ENCODE measurements at places on chromosomes 12 and 14.

GRCh38 chr12:112869091-112869490, 37.7 kb upstream of the OAS1 start:
- no peak for DNase-seq

DNA sequence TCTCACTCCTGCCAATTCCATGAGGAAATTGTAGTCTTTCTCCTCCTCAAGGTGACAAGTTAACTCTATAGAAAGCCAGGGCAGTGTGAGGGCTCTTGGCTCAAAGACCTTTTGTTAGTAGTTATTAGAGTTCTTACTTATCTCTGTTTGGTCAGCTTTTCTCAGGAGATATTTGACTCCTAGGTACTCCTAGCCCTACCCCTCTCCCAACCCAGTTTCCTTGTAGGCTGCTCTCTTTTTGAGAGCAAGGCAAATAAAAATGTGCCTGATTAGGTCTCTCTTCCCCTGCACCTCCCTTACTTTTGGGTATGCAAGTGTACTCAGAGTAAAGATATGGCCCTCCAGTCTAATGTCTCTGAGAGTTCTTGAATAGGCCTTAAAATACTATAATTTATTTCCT, 23.8 kb downstream of the BTG1 start:
- no peak for DNase-seq

- peak; percentile 47 for DNase-seq
These were observed 8.9 kb downstream of the IKZF4 start for GRCh38 chr12:56029666-56030293.

- no peak for DNase-seq
These were observed 38.7 kb upstream of the TMEM179 start for GRCh38 chr14:104643306-104643705.

DNA sequence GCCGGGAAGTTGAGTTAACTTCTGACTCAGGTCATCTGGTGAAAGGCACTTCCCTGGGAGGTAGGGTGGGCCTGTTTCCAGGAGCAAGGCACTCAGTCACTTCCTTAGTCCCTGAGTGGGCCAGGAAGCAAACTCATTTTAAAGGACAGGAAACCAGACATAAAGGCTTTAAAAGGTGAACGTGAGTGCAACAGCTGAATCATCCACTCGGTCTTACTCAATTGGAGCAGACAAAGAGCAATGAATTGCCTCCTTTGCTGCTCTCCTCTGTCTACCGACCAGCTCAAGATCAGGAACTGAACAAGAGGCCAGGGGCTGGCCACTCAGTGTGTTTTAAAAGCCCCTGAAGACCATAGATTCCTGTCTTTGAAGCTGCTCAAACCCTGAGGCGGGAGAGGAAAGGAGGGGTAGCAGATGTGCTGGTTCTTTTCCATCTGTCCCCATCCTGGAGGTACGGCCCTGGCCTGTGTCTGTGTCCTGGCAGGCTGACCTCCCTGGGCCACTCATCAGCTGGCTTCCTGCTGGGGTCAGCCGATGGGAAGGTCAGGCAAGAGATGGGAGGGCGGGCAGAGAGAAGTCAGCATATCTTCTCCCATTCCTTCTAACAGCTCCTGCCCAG, 148.9 kb downstream of the PPM1H start:
- no peak for DNase-seq

GRCh38 chr14:30553311-30553989, 5.5 kb upstream of the G2E3 start:
- no peak for DNase-seq

- no peak for DNase-seq
These were observed 14.9 kb downstream of the ITGA7 start for GRCh38 chr12:55692631-55693322.

DNA sequence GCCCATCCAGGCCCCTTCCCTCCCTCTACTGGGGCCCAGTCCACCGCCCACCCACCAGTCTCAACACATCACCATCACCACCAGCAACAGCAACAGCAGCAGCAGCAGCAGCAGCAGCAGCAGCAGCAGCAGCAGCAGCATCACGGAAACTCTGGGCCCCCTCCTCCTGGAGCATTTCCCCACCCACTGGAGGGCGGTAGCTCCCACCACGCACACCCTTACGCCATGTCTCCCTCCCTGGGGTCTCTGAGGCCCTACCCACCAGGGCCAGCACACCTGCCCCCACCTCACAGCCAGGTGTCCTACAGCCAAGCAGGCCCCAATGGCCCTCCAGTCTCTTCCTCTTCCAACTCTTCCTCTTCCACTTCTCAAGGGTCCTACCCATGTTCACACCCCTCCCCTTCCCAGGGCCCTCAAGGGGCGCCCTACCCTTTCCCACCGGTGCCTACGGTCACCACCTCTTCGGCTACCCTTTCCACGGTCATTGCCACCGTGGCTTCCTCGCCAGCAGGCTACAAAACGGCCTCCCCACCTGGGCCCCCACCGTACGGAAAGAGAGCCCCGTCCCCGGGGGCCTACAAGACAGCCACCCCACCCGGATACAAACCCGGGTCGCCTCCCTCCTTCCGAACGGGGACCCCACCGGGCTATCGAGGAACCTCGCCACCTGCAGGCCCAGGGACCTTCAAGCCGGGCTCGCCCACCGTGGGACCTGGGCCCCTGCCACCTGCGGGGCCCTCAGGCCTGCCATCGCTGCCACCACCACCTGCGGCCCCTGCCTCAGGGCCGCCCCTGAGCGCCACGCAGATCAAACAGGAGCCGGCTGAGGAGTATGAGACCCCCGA, 6.8 kb upstream of the RNU7-1 start:
- peak; percentile 62 for DNase-seq

DNA sequence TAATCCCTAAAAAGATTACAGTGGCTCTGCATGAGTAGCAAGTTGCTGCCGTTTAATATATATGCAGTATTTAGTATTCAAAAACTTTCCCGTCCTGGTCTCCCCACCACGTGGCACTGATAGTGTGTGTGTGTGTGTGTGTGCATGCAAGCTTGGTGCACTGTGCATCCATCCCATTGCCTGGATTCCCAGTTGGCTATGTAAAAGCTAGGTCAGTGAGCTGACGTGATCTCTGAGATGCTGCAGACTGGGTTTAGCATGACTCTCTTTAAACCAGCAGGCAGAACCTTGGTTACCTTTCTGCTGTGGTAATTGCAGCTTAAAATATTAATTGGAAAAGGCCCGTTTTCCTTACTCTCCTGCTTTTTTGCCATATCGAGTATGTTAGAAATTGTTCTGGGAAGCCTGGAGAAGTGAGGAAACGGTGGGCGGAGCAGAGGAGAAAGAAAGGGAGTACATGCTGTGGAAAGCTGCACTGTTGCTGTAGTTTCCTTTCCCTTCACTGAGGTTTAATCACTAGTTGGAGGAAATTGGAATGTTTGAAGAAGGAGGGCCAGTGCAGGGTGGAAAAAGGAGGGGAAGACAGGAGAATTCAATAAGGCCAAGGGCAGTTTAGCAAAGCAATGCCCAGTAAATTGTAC, 4.0 kb upstream of the CNTN1 start:
- DNase-seq: no peak

DNA sequence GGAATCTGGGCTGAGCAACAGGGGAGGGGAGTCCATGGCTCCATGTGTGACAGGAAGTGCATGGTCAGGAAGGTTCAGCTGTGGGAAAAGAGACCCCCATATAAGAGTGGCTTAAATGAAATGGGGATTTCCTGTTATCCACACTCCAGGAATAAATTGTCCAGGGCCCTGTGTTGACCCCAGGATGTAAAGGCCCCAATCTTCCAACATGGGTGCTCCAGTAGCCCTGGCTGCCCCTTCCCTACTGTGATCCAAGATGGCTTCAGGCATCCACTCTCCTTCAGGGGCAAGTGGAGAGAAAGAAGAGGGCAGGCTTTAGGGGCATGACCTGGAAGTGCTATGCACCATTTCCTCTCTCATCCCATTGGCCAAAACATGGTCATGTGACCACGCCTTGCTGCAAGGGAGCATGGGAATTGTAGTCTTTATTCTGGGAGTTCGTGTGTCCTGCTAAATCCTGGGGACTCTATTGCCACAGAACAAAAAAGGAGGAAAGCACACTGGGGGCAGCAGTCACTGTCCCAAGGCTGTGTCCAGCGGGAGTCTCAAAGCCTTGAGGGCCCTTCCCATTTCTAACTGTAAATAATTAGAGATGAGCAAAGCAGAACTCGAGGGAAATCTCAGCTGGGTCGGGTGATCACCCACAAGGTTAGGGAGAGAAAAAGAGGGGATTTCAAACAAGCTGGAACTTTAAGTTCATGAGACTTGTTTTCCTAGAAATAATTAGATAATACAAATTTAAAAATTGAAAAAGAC, 289.2 kb downstream of the ADGRD1 start:
- no peak for DNase-seq

GRCh38 chr14:59532419-59532818, 44.2 kb downstream of the CCDC175 start:
- DNase-seq: no peak

- no peak for DNase-seq
These were observed 299.8 kb downstream of the NRXN3 start for GRCh38 chr14:78469947-78470346.

- DNase-seq: no peak
These were observed 116.3 kb upstream of the VASH1 start for GRCh38 chr14:76644855-76645518.

DNA sequence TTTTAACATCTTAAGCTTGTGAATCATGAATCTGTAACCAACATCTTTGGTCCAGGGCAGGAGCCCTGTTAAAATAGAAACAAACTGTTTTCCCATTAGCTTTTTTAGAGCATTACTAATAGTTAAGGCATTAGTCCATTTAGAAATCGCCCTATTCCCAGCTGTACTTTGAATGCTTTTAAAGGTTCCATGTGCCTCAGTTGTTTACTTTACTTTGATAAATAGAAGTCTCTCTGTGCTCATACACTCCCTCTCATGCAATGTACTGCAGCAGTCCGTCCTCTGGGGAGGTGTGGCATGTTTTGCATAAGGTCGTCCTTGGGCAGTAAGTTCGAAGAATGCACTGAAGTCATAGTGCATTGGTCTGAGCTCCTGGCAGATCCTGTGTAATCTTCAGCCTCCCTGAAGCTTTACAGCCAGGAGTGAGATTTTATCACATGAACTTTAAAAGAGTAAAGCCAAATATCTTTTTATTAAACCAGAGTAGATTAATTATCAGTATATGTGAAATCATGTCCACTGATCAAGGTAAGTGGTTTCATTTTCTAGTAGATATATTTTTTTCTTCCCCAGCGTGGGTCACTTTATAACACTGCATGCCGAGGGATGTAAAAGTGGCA, 134.7 kb downstream of the FGD4 start:
- DNase-seq: no peak

All from activated CD4-positive, alpha-beta T cell treated with anti-CD3 and anti-CD28 coated beads, Interleukin-2, amount 50 U/mL, for 1 hour (primary cell).